ENCODE measurements at places on chromosomes 7 and 10. TPM values are rescaled to one million over a fixed set of nuclear protein-coding genes. Genes with fewer than 3 reads are reported as not detected.

DNA sequence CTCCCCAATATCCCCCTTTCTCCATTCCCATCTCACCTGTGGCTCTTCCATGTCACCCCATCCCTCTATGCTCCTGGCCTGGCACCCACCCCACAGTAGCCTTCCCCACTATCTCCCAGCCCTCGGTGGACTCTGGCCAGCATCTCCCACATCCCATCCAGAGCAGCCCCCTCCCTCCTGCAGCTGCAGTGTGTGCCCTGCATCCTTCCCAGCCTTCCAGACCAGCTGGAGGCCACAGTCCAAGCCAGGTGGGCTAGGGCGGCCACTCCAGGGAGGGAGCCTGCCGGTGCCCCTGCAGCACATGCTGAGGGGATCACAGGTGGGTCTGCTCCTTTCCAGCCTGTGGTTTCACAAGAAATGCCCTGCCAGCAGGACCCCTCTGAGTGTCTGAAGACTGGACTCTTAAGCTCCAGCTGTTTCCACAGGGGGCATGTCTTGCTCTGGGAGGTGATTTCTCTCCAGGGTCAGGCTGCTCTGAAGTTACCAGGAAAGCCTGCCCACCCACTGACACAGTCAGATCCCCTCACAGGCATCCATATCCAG lies 90.9 kb upstream of the PPIF start:
- DNase-seq: no peak

- no peak for DNase-seq
Measured at GRCh38 chr7:41917-42565, 150.3 kb upstream of the FAM20C start.

- DNase-seq: peak; percentile 92
Measured at GRCh38 chr10:132319853-132320653, 11.9 kb upstream of the LRRC27 start.

DNA sequence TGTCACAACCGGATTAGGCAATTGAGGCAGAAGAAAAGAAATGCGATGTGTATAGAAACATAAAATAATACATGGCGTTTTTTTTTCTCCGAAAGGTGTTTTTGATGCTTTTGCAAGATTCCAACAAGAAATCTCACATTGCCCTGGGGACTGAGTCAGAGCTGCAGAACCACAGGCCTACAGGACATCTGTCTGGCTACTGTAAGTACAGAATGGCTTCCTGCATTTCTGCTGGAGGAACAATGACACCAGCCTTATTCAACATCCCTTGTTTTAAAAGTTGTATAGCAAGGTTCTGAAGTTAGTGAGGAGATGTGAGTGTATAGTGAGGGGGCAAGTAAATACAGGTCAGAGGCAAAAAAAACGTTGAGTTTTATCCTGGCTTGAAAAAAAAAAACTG lies 256.4 kb downstream of the ABCA13 start:
- DNase-seq: no peak

DNA sequence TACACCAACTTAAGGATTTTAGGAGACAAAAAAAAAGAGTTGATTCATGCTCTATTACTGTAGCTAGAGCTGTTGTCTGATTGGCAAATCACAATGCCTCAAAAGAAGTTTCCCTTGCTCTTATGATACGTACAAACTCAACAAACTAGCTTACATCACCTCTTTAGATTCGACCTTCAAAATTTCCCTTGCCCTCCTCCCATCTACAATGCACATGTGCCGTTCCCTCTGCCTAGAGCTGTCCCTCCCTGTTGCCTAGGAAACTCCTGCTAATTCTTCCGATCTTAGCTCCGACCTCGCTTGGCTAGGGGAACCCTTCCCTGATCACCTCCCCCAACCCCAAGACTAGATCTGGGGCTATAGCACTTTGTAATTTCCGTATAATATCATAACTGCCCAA lies 55.4 kb downstream of the MAP3K8 start:
- no peak for DNase-seq

GRCh38 chr10:3791974-3792633 lies 7.1 kb upstream of the KLF6 start:
- peak; percentile 20 for DNase-seq

- DNase-seq: no peak
Measured at GRCh38 chr7:117791877-117792780, 81.1 kb downstream of the CTTNBP2 start.

- DNase-seq: peak; percentile 72
Measured at GRCh38 chr7:46352004-46352954, 431.2 kb upstream of the IGFBP3 start.

CPEB3 gene
- 0.26 TPM for polyA plus RNA-seq

SPDYE9 gene
- not detected for polyA plus RNA-seq

ANKMY2 gene
- 15.8 TPM for polyA plus RNA-seq

SPDYE1 gene
- polyA plus RNA-seq: not detected

SPDYE6 gene
- polyA plus RNA-seq: not detected

FAM237B gene
- not detected for polyA plus RNA-seq

LRWD1 gene
- 31.6 TPM for polyA plus RNA-seq

OPALIN gene
- polyA plus RNA-seq: not detected
